ENCODE measurements at places on chromosomes 3 and 15. TPM values are rescaled to one million over a fixed set of nuclear protein-coding genes. Genes with fewer than 3 reads are reported as not detected.

- H3K27ac ChIP-seq = no peak overlapping the region
- H3K4me1 ChIP-seq = peaks cover 9% of the 10 kb centered on the region
- H3K4me3 ChIP-seq = no peak overlapping the region
- no peaks in the 10 kb centered on the region for H3K36me3 ChIP-seq
These were observed 142.7 kb downstream of the GADL1 start for GRCh38 chr3:30751610-30752299.

- no peak overlapping the region for H3K27ac ChIP-seq
- H3K4me1 ChIP-seq = no peaks in the 10 kb centered on the region
- no peaks in the 10 kb centered on the region for H3K36me3 ChIP-seq
- no peak overlapping the region for H3K4me3 ChIP-seq
These were observed 142.9 kb upstream of the TP63 start for GRCh38 chr3:189488241-189488767.

DNA sequence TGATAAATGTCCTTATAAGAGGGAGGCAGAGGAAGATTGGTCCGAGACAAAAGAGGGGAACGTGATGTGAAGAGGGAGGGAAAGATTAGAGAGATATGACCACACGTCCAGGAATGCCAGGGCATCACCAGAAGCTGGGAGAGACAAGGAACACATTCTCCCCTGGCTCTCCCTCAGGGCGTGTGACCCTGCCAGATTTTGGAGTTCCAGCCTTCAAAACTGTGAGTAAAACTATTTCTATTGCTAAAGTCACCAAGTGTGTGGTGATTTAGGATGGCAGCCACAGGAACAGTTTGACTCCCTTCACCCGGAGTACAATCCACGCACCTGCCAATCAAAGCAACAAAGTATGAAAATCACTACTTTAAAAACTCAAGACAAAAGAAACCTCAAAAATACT is 32.1 kb upstream of the TJP1 start:
- H3K36me3 ChIP-seq = no peaks in the 10 kb centered on the region
- no peak overlapping the region for H3K27ac ChIP-seq
- no peak for DNase-seq
- no peaks in the 10 kb centered on the region for H3K27me3 ChIP-seq
- H3K4me1 ChIP-seq = no peaks in the 10 kb centered on the region

GHSR gene
- not detected for total RNA-seq

DNA sequence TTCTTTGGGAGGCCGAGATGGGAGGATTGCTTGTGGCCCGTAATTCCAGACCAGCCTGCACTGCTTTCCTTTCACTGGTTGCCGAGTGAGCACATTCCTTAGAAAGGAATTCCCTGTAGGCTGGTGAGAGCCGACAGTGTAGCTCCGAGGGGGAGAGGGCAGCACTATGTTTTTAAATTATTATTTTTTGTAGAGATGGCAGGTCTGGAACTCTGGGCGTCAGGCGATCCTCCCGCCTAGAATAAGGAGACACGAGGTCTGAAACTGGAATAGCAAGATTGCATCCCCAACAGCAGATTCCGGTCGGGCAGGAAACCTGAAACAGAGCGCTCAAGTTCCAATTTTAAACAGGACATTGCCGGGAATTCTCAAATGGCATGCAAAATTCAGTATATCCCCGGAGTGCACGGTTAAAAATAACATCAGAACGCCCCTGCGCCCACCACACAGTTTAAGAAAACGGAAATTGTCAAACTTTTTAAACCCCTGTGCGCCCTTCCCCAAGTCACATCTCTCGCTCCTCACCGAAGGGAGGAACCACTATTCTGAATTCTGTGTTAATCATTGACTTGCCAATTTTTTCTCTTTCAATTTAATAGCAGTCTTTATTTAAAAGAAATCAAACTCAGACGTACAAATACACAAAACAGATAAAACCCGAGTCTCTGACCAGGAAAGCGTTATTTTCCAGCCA is 643 bp upstream of the RNU5B-1 start:
- DNase-seq = no peak
- H3K36me3 ChIP-seq = peaks cover 6% of the 10 kb centered on the region
- H3K4me3 ChIP-seq = peak overlapping the region; percentile 96
- H3K4me1 ChIP-seq = peaks cover 43% of the 10 kb centered on the region

- no peak overlapping the region for H3K4me3 ChIP-seq
- no peaks in the 10 kb centered on the region for H3K27me3 ChIP-seq
- H3K27ac ChIP-seq = no peak overlapping the region
- peaks cover 10% of the 10 kb centered on the region for H3K4me1 ChIP-seq
- no peak for DNase-seq
These were observed 87.1 kb downstream of the DNAJB8 start for GRCh38 chr3:128379367-128380160.

GRCh38 chr15:80464951-80465625 is 60.9 kb downstream of the ARNT2 start:
- H3K36me3 ChIP-seq = no peaks in the 10 kb centered on the region
- H3K27ac ChIP-seq = no peak overlapping the region
- peaks cover 13% of the 10 kb centered on the region for H3K27me3 ChIP-seq
- no peak overlapping the region for H3K4me3 ChIP-seq

DNA sequence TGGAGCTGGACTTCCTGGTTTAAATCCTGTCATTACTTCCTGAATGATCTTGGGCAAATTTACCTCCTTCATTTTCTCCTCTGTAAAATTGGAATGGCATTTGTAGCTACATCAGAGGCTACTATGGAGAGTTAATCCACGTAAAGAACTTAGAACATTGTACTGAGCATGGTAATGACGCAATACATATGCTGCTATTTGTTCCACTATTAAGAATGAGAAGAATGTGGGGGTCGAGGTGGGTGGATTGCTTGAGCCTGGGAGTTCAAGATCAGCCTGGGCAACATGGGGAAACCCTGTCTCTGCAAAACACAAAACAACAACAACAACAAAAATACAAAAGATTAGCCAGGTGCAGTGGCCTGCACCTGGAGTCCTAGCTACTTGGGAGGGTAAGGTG is 250.6 kb downstream of the RYR3 start:
- H3K36me3 ChIP-seq = no peaks in the 10 kb centered on the region
- H3K27ac ChIP-seq = no peak overlapping the region
- no peaks in the 10 kb centered on the region for H3K4me1 ChIP-seq
- H3K27me3 ChIP-seq = no peaks in the 10 kb centered on the region
- H3K4me3 ChIP-seq = no peak overlapping the region

- no peak overlapping the region for H3K27ac ChIP-seq
- H3K4me3 ChIP-seq = no peak overlapping the region
- no peak for DNase-seq
- no peaks in the 10 kb centered on the region for H3K27me3 ChIP-seq
These were observed 265.0 kb downstream of the OPA1 start for GRCh38 chr3:193857996-193858395.

GRCh38 chr3:65334045-65334665 is 646.4 kb upstream of the ADAMTS9 start:
- no peaks in the 10 kb centered on the region for H3K36me3 ChIP-seq
- H3K4me1 ChIP-seq = no peaks in the 10 kb centered on the region
- no peak overlapping the region for H3K27ac ChIP-seq
- H3K4me3 ChIP-seq = no peak overlapping the region
- H3K27me3 ChIP-seq = no peaks in the 10 kb centered on the region

TF gene
- total RNA-seq = 0.29 TPM

DNA sequence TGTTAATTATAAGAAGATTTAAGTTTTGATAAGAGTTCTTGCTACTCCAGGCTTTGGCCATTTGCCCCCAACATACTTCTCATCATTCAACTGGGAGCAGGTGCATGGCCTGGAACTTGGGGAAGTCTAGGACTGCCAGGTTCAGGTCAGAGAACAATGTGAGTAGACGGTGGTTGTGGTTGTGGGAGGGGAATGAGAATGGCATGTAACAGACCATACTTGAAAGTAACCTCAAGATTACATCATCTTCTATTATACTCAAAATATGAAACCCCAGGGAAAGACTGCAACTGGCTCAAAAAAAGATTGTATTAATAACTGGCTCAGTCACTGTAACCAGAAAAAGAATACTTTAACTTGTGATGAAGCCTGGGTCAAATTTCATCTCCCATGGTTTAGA is 364.9 kb upstream of the DPPA4 start:
- H3K27me3 ChIP-seq = no peaks in the 10 kb centered on the region
- no peak for DNase-seq
- no peaks in the 10 kb centered on the region for H3K36me3 ChIP-seq
- H3K27ac ChIP-seq = no peak overlapping the region
- no peak overlapping the region for H3K4me3 ChIP-seq
- H3K4me1 ChIP-seq = no peaks in the 10 kb centered on the region

GRCh38 chr3:178255315-178255714 is 280.9 kb upstream of the KCNMB2 start:
- no peak overlapping the region for H3K27ac ChIP-seq
- H3K36me3 ChIP-seq = no peaks in the 10 kb centered on the region
- DNase-seq = no peak
- H3K4me3 ChIP-seq = no peak overlapping the region

DNA sequence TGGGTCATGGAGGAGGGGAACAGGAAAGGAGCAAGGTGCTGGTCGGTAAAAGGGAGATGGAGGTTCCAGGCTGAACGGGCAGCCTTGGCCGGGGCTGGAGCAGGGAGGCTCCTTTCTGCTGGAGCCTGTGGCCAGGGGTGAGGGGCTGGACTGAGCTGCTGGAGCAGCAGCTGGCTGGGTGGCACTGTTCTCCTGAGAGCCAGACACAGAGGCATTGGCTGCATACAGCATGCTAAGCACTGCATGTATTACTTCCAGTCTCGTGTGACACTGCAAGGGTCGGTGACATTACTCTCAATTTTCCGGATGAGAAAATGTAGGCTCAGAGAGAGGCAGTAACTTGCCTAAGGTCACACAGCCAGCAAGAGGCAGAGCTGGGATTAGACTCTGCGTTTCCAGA is 42.3 kb downstream of the RGMA start:
- no peak overlapping the region for H3K27ac ChIP-seq
- H3K4me1 ChIP-seq = peaks cover 6% of the 10 kb centered on the region
- no peaks in the 10 kb centered on the region for H3K36me3 ChIP-seq
- H3K27me3 ChIP-seq = peaks cover 18% of the 10 kb centered on the region
- H3K4me3 ChIP-seq = no peak overlapping the region
- no peak for DNase-seq

DNA sequence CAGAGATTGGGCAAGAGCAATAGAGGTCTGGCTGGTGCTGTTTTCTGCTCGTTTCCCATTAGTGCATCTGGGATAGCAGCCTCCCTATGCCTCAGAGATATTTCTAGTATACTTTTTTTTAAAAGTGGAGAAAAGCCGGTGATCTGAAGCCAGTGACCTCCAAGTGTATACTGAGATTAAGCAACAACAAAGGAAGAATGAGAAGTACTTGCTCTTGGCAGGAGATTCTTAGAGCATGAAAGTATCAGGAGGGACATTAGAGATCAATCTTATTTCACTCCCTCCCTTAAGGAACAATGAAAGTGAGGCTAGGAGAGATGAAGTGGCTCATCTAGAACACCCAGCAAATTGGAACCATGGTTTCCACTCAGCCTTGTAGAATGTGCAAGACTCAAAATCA is 423.3 kb downstream of the SOX2 start:
- H3K4me3 ChIP-seq = no peak overlapping the region
- DNase-seq = no peak
- H3K4me1 ChIP-seq = no peaks in the 10 kb centered on the region
- no peaks in the 10 kb centered on the region for H3K36me3 ChIP-seq

MRPL47 gene
- 44.3 TPM for total RNA-seq

- DNase-seq = no peak
- no peak overlapping the region for H3K27ac ChIP-seq
- H3K36me3 ChIP-seq = no peaks in the 10 kb centered on the region
- no peak overlapping the region for H3K4me3 ChIP-seq
- H3K4me1 ChIP-seq = no peaks in the 10 kb centered on the region
- H3K27me3 ChIP-seq = no peaks in the 10 kb centered on the region
These were observed 378.1 kb downstream of the NSUN3 start for GRCh38 chr3:94440767-94441493.

RMDN3 gene
- 25.6 TPM for total RNA-seq

GRCh38 chr3:123448536-123449101 is at the start of gene ADCY5:
Gene ADCY5 (minus strand): TSS chr3:123449090. CDS start chr3:123448545, 545 bp downstream.
- peaks cover 7% of the 10 kb centered on the region for H3K4me1 ChIP-seq
- no peak within 1 kb of the TSS for H3K27ac ChIP-seq
- peak within 1 kb of the TSS; percentile 61 for H3K4me3 ChIP-seq
- H3K36me3 ChIP-seq = no peaks in the 10 kb centered on the region
- H3K27me3 ChIP-seq = peaks cover 47% of the 10 kb centered on the region

MUC13 gene
- total RNA-seq = not detected

DNA sequence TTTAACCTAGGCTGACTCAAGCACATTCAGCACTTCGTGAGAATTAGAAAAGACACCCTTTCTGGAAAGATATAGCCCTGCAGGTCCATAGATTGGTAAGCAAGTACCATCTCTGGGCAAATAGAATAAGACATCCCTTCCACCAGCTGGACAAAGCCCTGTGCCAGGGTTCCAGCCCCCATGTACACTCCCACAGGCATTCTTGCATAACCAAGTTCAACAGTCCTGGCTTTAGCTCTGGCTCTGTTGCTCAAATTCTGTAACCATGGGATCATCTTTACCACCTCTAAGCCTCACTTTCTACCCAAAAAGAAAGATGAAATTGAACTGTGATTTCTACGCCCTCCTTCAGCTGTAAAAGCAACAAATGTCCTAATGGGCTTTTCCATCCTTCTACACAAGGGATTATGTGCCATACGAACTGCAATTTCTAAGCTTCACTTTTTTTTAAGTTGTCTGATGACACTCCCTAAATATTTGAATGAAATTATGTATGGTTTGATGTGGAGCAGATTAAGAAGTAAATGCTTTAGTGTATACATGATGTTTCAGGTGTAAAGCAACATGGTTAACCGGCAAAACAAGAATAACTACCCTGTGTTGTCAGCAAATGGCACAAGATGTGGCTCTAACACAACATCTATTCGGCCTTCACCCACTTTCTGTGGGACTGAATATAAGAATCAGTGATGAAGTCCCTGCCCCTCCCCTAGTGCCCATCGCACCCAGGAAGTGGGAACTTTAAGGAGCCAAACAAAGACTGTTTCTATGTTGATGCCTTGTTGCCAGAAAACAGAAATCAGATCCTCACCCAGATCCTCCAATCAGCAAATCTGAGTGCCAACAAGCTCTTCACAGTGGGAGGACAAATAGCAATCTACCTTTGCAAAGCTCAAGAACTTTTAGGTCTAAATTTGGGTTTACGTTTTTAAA is 165.7 kb downstream of the P3H2 start:
- H3K27ac ChIP-seq = no peak overlapping the region
- no peaks in the 10 kb centered on the region for H3K4me1 ChIP-seq
- H3K36me3 ChIP-seq = no peaks in the 10 kb centered on the region
- H3K4me3 ChIP-seq = no peak overlapping the region
- H3K27me3 ChIP-seq = peaks cover 8% of the 10 kb centered on the region

GRCh38 chr3:42084586-42084985 is 6.6 kb upstream of the TRAK1 start:
- no peak for DNase-seq
- no peaks in the 10 kb centered on the region for H3K27me3 ChIP-seq
- H3K36me3 ChIP-seq = peaks cover 28% of the 10 kb centered on the region

DAZL gene
- not detected for total RNA-seq

LEKR1 gene
- total RNA-seq = 2.9 TPM

- H3K36me3 ChIP-seq = peaks cover 73% of the 10 kb centered on the region
- no peaks in the 10 kb centered on the region for H3K27me3 ChIP-seq
- DNase-seq = no peak
These were observed 157.9 kb downstream of the OSBPL10 start for GRCh38 chr3:31823184-31823583.

SNX22 gene
- total RNA-seq = 46.2 TPM

Measured in activated B cell treated with CpG ODN at 0.5 μM for 24 hours (primary cell).